ENCODE measurements at places on chromosomes 13 and 19.

- DNase-seq, result no peak
Measured at GRCh38 chr19:51181913-51182419, 39.9 kb downstream of the SIGLEC7 start.

- DNase-seq, result no peak
Measured at GRCh38 chr19:18287836-18288772, 6.7 kb upstream of the JUND start.

GRCh38 chr19:4369888-4370260 is 26.5 kb downstream of the MPND start:
- DNase-seq, result peak; percentile 72

DNA sequence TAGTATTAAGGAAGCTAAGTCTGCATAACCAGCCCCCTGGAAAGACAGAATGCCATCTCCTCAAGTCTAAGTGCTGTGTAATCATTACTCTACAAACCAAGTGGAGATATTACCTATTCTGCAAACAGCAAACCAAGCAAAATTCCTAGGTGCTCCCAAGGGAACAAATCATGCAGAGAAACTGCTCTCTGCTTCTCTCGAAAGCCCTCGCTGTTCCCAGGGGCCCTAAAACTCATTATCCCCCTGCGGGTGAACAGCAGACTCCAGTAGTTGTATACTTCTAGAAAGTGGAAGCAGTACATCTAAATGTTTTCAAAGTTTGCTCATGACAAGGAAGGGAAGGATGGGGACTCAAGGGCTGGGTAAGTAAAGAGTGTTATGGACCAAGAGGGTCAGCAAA is 3.2 kb downstream of the DLEU7 start:
- no peak for DNase-seq

- DNase-seq, result no peak
Measured at GRCh38 chr13:92074658-92075057, 676.2 kb downstream of the GPC5 start.

GRCh38 chr19:916645-917322 is 349 bp upstream of the KISS1R start:
- DNase-seq, result no peak

DNA sequence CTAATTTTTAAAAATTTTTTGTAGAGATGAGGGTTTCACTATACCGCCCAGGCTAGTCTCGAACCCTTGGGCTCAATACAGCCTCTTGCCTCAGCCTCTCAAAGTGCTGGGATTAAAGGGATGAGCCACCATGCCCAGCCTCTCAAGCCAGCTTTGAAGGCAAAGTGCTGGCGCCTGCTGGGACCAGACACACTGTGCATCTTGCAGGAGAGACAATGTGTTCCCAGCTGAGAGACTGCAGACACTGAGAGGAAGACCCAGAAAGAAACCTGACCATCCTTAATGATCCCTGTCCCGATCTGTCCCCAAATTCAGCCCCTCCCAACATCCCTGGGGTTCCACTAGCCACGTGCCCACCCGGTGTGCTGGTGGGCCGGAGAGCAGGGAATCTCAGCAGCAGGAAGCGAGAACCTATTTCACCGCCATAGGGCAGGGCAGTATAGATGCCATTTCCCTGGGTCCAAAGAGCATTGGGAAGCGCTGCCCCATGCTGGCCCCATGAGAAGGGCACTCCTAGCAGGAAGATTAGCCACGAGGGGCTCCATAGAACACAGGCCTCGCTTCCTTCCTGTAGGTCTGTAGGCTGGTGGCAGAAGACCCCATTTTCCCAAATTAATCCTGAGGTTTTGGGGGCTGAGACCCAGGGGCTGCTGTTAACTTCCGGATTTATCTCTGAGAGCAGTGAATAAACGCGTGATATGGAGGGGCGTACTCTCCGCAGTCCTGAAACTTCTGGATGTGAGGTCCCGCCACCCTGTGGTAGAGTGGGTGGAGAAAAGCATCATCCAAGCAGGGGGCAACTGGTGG is 968 bp downstream of the RAVER1 start:
- DNase-seq, result no peak

- DNase-seq, result no peak
Measured at GRCh38 chr13:34031610-34032009, 213.7 kb downstream of the RFC3 start.

DNA sequence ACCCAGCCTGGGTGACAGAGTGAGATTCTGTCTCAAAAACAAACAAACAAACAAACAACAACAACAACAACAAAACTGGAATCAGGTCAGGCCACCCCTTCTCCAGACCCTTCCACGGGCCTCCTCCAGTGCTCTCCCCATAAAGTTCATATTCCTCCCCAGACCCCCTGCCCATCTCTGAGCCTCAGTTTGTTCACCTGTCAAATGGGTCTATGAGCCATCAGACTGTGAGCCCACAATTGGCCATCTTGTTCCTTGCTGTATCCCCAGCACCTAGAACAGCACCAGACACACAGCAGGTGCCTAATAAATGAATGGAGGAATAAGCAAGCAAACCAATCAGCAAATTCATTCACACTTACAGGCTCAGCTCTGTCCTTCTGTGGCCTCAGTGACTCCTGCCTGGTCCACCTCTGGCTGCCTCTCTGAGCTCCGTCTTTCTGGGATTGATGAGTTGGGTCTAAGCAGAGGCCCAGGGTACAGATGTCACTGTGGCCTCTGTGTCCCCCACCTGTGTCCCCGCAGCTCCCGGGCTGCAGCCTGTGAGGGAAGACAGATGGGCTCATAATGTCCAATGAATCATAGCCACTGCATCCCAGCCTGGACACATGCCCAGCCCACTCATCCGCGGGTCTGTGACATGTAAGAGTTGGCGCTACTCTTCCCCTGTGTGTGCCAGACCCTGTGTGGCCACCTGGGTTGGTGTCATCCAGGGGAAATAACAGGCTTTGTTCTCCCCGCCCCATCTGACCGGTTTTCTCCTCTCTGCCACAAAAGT is 19.6 kb upstream of the PTPRS start:
- no peak for DNase-seq

DNA sequence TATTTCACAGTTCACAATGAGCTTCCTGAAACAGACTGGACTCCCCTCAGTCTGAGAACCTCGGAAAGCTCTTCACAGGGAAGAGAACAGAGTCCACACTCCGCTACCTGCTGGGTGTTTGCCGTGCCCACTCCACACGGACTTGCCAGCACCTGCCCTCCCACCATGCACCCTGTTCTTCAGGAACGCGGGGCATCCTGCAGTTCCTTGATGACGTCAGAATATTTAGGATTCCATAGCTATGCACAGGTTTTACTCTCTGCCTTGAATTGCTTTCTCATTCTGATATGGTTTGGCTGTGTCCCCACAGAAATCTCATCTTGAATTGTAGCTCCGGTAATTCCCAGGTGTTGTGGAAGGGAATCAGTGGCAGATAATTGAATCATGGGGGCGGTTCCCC is 74.4 kb upstream of the FARP1 start:
- no peak for DNase-seq

- DNase-seq, result peak; percentile 44
Measured at GRCh38 chr19:14432791-14433553, at the start of gene PKN1. TSS of gene PKN1 (plus strand) at chr19:14433306. CDS start at chr19:14433522, 216 bp downstream.

DNA sequence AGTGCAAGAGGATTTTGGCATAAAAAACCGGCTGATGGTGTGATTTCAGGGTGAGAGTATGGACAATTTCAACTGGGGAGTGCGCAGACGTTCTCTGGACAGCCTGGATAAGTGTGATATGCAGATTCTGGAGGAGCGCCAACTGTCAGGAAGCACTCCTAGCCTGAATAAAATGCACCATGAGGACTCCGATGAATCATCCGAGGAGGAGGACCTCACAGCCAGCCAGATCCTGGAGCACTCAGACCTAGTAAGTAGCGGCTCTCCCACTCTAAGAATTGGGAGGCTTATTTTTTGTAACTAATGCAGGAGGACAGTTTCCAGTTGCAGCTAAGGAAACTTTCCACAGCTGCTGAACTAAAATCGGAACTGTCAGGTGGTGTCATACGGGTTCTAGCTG is 53.6 kb downstream of the ZAR1L start:
- no peak for DNase-seq

DNA sequence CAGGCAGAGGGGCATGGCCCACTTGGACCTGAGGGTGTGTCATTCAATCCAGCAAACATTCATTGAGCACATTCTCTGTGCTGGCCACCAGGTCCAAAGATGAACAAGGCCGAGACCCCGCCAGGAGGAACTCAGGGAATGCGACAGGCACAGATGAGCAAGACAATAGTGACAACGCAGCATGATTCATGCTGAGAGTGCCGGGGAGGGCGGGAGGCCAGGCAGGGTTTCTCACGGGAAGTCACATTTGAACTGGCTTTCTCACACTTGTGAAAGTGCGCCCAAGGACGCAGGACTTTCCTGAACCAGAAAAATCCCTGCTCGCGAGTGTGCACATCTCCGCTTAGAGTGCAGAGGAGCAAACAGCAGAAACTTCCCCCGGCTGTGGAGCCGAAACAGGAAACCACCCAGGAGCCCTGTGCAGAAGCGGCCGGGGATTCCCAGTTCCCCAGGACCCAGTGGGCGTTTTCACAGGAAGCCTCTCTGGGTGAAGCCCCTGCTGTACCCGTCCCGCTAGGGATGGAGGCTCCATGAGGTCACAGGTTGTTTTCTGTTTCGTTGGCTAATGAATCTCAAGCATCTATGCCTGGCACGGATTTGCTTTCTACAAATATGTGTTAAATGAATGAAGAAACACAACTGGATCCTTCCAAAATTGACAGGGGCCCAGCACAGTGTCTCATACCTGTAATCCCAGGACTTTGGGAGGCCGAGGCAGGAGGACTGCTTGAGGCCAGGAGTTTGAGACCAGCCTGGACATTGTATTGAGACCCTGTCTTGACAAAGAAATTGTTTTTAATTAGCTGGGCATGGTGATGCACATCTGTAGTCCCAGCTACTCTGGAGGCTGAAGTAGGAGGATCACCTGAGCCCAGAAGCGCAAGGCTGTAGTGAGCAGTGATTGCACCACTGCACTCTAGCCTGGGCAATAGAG is 68.4 kb upstream of the TM9SF2 start:
- peak; percentile 72 for DNase-seq

- no peak for DNase-seq
Measured at GRCh38 chr19:7846155-7846646, 16.2 kb downstream of the EVI5L start.

DNA sequence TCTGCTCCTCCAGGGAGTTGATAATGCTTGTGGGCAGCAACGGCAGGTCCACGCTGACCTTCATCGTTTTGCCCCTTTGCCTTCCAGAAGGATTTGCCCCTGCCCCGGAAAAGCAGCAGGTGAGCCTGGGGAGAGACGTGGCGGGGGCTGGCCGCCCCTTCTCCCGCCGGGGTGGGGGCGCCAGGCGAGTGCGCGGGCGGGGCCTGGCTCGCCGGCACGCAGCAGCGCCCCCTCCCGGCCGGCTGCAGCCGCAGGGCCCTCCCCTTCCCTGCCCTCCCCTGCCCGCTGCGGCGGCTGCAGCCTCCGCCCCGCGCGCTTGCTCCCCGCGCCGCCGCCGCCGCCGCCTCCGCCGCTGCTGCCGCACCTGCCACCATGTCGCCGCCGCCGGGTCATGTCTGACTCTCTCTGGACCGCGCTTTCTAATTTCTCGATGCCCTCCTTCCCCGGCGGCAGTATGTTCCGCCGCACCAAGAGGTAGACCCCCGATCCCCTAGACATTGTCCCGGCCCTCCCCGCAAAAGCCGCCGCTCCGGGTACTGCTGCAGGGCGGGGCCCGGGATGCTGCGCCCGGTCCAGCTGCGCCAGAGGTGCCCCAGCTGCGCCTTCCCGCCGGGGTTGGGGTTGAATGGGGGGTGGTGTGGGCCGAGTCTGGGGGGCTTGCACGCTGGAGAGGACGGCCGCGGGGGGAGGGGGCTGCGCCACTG is at the start of gene MAST1:
TSS of gene MAST1 (plus strand) at position 334 of the 704 bp plus-strand sequence. CDS start at position 392, 58 bp downstream.
- DNase-seq, result no peak

DNA sequence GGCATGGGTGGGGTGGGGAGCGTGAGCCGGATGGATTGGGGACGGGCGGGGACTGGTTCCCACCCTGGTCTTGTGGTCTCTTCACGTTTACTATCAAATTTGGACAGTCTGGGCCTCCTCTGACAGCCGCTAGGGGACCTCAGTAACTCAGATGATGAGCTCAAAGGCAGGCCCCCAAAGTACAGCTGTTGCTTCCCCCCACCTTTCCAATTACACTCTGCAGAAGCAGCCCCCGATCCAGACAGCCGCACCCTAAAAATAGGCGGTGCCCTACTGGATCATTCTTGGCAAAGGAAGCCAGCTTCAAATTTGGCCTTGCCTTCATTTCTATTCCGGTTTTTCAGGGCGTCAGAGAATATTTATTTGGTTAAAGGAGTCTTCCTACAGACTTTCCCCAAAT is 1.9 kb upstream of the FOXO1 start:
- peak; percentile 44 for DNase-seq

- DNase-seq, result no peak
Measured at GRCh38 chr13:75071395-75071794, 410.6 kb downstream of the TBC1D4 start.

DNA sequence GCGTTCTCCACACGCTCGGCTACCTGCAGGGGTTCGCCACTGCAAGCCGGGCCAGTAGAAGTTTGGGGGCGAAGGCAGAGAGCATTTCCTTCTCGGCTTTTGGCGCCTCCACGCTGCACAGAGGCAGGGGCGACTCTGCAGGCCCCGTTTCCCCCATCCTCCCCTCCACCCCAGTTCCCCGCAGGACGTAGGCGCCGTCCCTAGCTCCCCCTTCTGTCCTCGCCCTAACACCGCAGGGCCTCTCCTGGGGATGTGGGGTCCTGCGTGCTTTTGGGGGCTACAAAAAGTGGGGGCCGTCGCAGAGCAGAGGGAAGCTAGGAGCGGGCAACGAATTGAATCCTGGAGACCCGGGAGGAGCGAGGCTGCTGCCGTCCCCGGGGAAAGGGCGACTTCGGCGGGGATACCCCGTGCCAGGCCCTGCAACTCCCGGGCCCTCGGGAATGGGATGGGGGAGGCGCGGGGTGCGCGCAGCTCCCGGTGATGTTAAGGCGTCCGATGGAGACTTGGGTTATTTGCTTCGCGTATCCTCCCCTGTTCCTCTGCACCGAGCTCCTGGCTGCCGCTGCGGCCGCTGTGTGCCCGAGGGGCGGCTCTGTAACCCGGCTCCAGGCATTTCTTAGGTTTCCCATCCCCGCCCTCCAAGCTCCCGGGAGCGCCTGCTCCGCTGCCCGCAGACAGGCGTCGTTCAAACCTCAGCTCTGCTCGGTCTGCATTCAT is 255.9 kb upstream of the SOX21 start:
- no peak for DNase-seq

DNA sequence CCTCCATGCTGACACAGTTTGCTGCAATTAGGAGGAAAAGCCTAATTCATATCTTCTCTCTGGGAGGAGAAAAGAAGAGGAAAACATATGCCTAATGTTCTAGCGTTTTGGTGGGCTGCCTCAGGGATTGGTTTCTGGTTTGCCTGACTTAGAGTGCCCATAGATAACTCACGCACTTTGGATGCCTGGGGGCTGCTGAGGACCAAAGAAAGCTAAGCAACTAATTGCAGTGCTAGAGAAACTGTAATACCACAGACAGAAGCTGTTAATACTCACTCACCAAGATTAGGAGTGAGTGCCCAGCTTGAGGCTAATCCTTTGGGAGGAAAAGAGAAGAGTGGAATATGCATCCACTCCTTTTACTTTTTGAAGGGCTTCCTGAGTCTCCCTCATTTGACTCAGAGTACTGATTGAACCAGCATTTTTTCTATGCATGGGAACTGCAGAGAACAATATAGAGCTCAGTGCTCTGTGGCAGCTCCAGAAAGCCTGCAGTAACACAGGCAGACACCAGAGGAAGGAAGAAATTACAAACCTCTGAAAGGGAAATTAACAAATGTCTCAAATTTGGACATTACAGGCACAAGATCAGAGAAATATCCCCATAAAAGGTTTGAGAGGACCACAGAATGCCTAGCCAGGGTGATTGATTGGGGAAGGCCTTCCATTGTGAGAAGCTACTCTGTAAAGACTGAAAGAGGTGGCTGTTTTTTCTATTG is 666.4 kb downstream of the OLFM4 start:
- no peak for DNase-seq

- no peak for DNase-seq
Measured at GRCh38 chr19:54179921-54180461, 7.0 kb upstream of the TMC4 start.
